ENCODE measurements at places on chromosomes 12 and 14. TPM values are rescaled to one million over a fixed set of nuclear protein-coding genes. Genes with fewer than 3 reads are reported as not detected.

Gene PLA2G1B
- 8.2 TPM for total RNA-seq

Gene SSTR1
- total RNA-seq = 1.2 TPM

Gene DTX1
- total RNA-seq = 2.8 TPM

- H3K4me3 ChIP-seq = no peak overlapping the region
- H3K36me3 ChIP-seq = no peaks in the 10 kb centered on the region
- H3K27ac ChIP-seq = no peak overlapping the region
- H3K4me1 ChIP-seq = no peaks in the 10 kb centered on the region
- H3K27me3 ChIP-seq = no peaks in the 10 kb centered on the region
Observed at GRCh38 chr12:104618691-104619090, 161.9 kb downstream of the CHST11 start.

DNA sequence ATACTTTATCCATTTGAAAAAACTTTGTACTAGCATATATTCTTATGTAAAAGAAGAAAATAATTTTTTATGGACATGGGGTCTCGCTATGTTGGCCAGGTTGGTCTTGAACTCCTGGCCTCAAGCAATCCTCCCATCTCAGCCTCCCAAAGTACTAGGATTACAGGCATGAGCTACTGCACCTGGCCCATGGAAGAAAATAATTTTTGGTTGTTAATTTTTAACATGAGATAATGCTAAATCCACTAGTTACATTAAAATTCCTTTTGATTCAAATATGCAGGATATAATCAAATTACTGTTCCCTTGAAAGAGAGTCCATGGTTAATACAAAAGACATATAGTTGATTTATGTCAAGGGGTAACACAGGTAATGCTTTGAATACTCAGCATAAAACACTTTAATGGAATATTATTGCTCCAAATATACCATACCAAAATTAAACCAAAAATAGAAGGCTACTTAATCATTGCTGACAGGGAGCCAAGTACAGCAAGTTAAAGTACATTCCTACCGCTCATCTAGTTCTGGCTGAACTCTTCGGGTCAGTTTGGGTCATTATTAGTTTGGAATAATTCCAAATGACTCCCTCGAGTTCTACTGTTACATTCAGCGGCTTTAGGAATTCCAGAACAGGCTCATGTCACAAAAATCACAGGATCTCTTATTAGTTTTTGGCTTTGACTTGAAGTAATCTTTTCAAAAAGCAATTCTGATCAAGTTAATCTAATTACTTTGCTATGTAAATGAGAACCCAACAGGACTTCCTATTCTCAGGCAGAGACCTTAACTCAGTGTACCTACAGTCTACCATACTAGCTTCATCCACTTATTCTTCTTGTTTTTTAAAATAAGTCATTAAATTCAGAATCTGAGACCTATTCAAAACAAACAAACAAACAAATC, 6.1 kb downstream of the SOS2 start:
- no peak overlapping the region for H3K27ac ChIP-seq
- no peak overlapping the region for H3K4me3 ChIP-seq
- peaks cover 8% of the 10 kb centered on the region for H3K4me1 ChIP-seq
- no peak for DNase-seq

- H3K27ac ChIP-seq = no peak overlapping the region
- no peaks in the 10 kb centered on the region for H3K36me3 ChIP-seq
- H3K27me3 ChIP-seq = no peaks in the 10 kb centered on the region
- DNase-seq = no peak
- H3K4me1 ChIP-seq = no peaks in the 10 kb centered on the region
- no peak overlapping the region for H3K4me3 ChIP-seq
Observed at GRCh38 chr12:31603546-31604009, 12.6 kb upstream of the DENND5B start.

DNA sequence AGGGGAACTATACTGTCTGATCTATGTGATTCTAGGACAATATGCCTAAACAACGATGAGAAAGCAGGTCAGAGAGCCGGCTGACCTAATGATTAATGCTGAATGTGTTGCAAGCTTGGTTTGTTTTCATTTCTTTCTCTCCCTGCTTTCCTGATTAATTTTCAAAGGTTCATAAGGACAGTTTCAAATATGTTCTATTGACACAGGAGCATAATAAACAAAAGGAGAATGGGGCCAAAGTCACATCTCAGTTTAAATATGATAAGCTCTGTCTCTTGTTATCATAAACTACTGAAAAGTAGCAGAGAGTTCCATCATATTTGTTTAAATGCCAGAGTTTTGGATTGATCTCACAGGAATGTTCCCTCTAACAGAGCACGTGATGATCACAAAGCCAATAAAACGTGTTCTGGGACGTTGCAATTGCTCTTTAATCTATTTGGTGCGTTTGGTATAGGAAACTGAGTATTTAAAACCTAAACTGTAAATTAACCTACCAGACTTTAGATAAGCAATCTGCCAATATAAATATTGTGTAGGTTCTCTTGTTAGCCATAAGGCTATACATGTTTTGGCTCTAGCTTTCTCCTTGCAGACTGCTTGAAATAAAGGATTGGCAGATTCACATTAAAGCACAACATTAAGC, 3.7 kb upstream of the HSD17B6 start:
- no peak for DNase-seq
- no peaks in the 10 kb centered on the region for H3K36me3 ChIP-seq
- H3K4me3 ChIP-seq = no peak overlapping the region
- H3K4me1 ChIP-seq = no peaks in the 10 kb centered on the region
- no peak overlapping the region for H3K27ac ChIP-seq

- H3K27ac ChIP-seq = no peak overlapping the region
- H3K27me3 ChIP-seq = no peaks in the 10 kb centered on the region
- DNase-seq = no peak
- H3K4me3 ChIP-seq = no peak overlapping the region
Observed at GRCh38 chr12:65081496-65081895, 39.6 kb downstream of the WIF1 start.

DNA sequence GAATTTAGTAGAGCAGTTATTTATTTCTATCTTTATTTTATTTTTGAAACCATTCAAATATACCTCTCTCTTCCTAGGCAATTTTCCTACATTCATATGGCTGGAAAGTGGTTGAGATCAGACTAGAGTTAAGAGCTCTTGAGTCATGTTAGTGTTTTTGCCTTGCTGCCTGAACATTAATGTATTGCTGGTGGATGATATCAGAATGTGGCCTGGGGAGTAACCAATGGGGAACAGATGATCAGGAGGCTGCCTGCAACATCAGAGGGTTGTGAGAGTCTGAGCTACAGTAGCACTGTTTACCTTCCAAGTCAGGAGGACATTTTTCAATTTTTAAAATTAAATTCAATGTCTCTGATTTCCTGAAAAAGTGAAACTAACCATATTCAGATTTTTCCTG, 166.3 kb upstream of the TRHDE start:
- no peak overlapping the region for H3K4me3 ChIP-seq
- H3K27ac ChIP-seq = no peak overlapping the region
- H3K36me3 ChIP-seq = no peaks in the 10 kb centered on the region
- no peaks in the 10 kb centered on the region for H3K27me3 ChIP-seq

DNA sequence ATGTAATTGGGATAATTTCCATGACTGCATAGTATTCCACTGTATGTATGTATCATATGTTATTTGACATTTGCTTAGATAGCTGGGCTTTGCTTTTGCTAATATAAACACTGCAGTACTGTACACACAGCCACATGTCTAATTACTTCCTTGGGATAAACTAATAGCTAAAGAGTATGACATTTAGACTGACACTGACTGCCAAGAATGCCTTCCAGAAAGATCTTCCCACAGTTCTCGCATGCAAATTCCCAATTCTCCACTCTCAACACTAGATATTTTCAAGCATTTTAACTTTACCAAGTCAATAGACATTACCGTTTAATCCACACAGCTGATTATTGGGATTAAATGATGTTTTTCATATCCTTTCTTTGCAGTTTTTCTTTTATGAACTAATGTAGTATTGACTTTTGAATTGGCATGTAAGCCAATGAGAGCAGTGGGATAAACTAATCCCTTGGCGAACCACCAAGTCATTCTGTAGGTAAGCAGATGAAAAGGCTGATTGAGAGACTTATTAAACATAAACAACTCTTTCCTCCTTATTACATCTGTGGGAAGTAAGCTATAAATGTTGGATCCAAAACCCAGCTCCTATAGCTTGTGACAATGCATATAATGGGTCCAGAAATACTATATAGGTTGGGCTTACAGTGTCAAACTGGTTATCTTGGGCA, 55.5 kb downstream of the STON2 start:
- no peaks in the 10 kb centered on the region for H3K4me1 ChIP-seq
- DNase-seq = no peak
- H3K27me3 ChIP-seq = no peaks in the 10 kb centered on the region
- H3K27ac ChIP-seq = no peak overlapping the region

GRCh38 chr12:130846369-130846768, 7.3 kb upstream of the STX2 start:
- no peaks in the 10 kb centered on the region for H3K36me3 ChIP-seq
- no peak overlapping the region for H3K4me3 ChIP-seq
- no peaks in the 10 kb centered on the region for H3K4me1 ChIP-seq

- H3K4me3 ChIP-seq = no peak overlapping the region
- no peak for DNase-seq
- no peaks in the 10 kb centered on the region for H3K27me3 ChIP-seq
- H3K4me1 ChIP-seq = peaks cover 2% of the 10 kb centered on the region
Observed at GRCh38 chr12:116113398-116114130, 163.9 kb downstream of the MED13L start.

Gene RNF212B
- total RNA-seq = not detected

Measured in ovary (tissue), 10 donors.